ENCODE measurements at places on chromosomes 2 and 18.

DNA sequence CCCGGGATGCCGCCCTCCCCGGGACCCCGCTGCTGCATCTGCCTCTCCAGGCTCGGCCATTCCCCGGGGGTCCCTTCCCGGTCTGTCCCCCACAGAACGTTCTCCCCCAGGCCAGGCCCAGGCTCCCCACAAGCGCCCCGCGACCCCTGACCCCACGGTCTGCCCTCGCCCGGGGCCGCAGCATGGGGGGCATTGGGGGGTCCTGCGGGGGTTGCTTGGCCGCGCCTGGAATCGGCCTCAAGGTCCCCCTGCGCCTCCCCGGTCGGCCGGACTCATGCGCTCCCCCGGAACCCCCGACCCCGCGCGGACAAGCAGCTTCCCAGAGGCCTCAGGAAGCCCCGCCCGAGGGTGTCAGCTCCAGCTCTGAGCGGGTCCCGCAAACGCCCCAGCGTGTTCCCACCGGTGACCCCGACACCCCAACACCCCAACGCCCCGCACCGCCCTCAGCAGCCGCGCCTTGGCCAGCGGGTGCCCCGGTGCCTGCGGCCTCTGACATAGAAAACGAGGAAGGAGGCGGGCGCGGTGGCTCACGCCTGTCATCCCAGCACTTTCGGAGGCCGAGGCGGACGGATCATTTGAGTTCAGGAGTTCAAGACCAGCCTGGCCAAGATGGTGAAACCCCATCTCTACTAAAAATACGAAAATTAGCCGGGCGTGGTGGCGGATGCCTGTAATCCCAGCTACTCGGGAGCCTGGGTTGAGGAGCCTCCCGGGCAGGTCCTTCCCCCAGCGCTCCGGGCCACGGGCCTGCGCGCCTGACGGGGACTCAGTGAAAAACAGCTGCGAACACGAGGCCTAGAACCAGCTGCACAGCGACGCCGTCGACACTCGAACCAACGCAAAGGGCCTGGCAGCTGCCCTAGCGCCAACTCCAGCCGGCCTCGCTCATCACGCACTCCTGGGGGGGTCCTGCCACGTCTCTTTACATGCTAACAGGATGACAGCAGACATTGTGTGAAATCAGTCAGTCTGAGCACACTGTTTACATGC is 61.8 kb upstream of the CTDP1 start:
- no peak for DNase-seq

DNA sequence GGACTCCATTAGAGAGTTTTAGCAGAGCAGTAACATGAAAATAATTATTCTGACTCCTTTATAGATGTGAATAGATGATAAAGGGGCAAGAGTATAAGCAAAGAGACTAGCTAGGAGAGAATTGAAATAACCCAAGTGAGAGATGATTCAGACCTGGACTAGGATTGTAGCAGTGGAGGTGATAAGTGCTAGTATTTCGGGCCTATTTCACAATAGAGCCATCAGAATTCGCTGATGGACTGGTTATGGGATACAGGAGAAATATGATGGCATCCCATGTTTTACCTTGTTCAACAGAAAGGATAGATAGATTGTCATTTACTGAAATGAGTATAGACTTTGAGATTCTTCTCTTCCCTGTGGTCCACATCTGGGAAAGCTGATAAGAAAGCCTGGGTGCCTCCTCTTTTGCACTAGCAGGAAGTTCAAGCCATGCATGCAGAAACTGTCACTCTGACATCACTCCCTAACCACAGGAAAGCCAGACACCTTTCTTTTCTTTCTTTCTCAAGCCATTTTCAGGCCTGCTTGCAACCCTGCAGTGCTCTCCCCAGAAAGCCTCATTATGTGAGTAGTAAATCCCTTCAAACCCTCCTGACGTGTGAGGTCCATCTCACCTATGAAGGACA is 25.3 kb downstream of the DYNAP start:
- no peak for DNase-seq

DNA sequence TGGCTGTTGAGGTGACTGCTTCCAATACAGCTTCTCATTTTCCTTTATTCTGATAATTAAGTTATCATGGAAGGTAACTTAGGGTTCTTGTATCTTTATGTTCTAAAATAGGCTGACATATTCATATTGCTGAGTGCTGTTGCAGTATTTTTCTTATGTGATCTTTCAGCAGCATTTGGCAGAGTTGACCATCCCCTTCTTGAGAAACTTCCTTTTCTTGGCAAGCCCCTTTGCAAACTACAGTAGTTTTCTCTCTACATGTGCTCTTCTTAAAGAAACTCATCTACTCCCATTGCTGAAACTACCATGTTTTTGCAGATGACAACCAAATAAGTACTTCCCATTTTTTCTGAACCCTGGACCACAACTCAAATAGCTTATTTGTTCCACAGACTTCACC is 476.5 kb upstream of the TRIB2 start:
- DNase-seq: no peak

DNA sequence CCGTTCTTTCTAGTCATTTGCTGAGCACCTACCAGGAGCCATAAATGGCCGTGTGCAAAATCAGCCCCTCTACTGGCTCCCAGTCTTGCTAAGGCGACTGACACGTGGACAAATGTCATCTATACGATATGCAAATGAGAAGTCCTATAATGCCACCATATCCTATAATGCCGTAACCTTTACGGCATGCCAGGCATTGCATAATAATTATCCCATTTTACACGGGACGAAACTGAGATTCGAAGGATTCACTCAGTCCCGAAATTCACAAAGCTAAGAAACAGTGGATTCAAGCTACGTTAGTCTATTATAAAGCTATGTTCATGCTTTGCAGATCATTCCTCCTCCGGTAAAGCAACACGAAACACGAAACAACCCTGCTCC is 34.1 kb upstream of the RNF149 start:
- DNase-seq: no peak

DNA sequence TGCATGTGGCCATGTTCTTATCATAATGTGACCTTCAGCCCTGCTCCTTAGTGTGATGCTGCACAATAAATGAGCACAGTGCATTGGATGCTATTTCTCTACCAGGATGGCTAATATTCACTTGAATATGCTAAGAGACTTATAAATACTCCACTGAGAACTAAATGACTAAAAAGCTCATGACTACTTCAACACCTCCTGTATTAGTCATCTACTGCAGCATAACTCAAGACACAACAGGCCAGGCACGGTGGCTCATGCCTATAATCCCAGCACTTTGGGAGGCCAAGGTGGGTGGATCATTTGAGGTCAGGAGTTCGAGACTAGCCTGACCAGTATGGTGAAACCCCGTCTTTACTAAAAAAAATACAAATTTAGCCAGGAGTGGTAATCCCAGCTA is 213.4 kb downstream of the RND3 start:
- DNase-seq: no peak

- DNase-seq: no peak
These were observed 111.6 kb downstream of the AGAP1 start for GRCh38 chr2:235605312-235606003.

DNA sequence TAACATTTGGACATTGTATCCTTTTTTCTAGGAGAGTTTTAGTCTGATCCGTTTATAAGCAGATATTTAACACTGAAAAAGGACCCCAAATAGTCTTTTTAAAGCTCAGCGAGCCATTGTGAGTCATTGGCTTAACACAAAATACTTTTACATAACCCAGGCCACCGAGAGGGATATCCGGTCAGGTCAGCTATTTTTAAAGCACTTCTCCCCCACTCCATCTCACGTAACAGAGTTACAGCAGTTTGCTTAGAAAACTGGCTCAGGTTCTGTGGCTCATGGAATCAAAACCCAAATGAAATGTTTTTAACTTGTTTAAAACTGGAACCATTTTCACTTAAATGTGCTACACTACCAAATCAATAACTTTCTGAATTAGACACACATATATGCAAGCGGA is 23.9 kb downstream of the COL4A3 start:
- DNase-seq: no peak

DNA sequence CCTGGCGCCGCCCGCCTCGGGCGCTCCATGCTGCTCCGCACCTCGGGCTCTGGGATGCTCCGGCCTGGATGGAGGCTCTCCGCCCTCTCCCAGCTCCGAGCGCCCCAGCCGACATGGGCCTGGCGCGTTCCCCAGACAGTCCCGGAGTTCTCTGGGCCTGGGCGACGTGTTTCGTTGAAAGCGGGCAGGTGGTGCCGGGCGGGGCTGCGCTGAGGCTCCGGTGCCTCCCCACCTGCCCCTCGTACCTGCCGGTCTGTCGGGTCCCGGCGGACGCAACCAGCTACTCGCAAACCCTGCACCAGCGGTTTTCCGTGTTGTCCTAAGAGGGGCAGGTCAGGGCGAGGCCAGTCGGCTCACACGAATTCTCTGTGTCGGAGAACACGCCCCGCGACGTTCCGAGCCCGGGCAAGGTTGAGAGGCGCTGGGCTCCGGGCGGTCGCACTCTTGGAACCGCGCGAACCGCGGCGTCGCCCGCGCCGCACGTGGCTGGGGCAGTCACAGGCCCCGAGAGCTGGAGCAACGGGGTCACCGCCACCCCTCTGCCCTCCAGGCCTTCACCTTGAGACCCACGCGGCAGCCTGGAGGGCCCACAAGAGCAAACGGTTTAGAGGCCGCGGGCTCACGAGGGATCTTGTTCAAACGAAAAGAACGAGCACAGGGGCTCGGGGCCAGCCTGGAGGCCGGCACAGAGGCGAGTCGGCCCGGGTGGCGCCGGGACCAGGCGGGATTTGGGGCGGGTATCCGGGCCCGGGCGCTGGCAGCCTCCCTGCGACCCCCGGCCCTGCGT is 4.2 kb upstream of the SIX2 start:
- no peak for DNase-seq

GRCh38 chr2:164879901-164880535 is 38.4 kb upstream of the COBLL1 start:
- DNase-seq: no peak

DNA sequence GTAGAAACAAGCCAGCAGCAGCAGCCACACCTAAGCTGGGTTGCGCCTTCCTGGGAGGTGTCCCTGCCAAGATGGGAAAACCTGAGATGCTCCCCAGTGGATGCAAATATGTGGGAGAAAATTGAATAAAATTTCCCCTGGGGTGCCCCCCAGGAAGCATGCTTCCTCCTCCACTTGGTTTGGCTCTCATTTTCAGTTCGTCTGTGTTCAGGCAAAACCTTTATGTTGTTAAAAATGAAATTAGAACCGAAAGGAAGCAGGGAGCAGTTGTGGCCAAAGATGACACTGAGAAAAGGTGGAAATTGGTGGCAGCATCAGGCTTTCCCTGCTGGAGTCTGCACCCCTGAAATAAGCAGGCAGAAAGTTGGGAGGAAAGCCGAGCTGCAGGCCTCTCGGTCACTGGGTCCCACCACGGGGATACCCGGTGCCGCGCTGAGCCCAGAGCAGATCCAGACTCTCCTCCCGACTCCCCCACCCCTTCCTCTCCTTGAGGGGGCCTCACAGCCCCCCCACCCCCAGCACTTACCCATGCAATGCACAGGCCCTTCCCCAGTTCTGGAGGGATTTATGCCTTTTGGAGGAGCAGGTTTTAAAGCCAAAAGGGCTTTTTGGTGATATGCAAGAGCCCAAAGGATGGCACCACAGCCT is 267.7 kb upstream of the SPRED2 start:
- no peak for DNase-seq

DNA sequence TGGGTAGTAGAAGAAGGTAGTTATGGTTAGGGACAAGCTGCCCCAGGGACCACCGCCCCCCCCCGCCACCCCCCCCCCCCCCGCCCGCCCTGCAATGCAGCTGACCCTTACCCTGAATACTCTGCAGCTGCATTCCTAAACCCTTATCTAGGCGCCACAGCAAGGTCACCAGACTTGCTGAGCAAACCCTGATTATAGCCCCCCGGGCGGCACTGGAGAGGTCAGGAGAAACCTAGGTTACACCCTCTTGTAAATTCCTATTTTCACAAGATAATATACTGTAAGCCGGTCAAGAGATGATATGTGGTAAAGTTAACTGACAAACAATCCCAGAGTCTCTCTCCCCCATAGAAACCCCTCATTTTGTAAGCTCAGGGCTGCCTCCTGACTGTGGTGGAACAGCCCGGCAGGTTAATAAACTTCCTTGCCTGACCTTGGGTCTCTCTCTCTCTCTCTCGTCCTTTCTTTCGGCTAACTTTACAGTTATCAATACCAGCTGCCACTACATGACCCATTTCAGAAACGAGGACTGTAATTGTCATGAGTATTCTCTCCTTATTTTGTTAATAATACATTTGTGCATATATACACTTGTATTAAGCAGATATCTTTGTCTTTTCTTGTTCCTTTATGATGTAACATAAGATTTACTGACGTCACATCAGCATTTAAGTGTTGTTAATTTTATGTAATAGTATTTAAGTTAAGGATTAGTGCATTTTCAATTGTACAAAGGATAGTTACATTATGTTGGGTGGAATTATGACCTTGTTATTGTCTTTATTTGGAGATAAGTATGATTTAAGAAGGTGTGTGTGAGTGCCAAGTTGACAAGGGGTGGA is 22.8 kb upstream of the SMAD4 start:
- no peak for DNase-seq

DNA sequence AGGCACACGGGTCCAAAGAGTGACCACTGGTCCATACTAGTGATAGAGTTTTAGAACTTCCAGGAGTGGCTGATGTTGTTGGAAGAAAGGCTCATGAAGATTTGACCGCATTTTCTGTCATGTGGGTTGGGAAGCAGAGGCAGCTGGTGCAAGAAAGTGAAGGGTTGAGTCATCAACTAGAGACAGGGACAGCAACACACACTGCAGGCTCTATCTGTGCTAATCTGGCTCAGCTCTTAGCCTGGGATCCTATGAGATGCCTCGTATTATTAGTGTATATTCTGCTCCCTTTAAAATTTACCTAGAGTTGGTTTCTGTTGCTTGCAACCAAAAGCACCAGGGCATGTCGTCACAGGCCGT is 2.5 kb upstream of the SH3RF3 start:
- no peak for DNase-seq

GRCh38 chr2:232530626-232531260 is 4.8 kb downstream of the CHRND start:
- no peak for DNase-seq

DNA sequence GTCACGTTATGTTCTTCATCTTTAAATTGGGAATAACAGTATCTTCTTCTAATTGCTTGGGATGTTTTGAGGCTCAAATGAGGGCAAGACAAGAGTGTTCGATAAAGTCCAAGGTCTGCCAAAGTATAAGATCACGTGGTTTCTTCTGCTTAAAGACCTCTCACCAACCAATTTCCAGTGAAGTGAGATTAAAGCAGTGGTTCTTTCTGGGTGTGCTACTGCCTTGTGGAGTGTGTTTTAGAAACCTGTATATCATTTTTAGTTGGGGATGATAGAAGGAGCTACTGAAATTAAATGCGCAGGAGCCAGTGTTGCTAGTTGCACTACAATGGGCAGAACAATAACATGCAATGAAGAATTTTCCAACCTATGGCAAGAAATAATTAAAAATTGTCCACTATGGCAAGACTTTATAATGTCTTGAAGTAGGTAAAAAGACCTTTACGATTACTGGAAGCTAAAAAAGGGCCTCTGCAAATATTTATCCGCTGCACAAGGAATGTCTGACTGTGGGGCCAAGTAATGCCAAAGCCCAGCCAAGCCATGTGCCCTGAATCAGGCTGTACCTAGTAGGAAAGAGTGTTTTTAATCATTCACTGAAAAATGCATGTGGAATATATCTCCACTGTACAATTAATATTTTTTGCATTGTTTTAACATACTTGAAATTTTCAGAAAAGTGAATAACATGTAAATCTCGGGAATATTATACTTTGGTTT is 244.5 kb upstream of the REG3G start:
- DNase-seq: no peak
